ENCODE measurements at places on chromosomes 11 and 22.

DNA sequence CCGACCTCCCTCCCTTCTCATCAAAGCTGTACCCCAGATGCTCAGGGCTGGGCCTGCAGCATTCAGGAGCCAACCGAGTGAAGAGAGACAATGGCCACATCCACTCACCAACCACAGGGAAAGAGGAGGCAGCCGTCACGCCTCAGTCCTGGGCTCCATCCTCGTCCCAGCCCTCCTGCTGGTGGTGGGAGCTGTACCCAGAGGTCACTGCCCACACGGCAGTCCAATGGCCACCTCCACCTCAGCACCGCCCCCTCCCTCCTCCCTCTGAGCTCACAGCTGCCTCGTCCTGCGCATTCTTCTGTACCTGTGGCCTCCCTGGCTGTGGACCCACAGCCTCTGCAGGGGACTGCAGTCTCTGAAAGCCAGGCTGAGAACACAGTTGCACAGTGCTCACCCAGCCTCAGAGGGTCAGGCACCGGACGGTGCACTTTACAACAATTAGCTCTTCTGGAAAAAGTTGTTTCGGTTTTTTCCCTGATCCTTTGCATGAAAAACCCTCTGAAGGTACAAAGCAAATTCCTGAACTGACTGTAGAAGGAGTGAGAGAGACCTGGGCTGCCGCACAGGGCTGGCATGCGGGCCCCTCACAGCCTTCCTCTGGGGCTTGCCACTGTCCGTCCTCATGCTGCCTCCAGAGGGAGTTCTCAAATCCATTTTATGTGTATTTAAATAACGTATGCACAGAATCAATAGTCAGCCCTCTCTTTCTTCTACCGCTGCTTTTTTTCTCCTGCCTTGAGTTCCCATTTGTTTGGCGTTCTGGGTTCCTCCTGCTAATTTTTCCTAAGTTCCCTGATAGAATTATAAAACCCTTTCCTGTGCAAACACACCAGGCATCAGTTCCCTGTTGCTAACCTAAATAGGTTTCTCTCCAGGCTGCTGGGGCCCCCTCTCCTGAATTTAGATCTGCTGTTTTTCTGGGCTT, 52.7 kb downstream of the PHF21B start:
- no peak for DNase-seq

DNA sequence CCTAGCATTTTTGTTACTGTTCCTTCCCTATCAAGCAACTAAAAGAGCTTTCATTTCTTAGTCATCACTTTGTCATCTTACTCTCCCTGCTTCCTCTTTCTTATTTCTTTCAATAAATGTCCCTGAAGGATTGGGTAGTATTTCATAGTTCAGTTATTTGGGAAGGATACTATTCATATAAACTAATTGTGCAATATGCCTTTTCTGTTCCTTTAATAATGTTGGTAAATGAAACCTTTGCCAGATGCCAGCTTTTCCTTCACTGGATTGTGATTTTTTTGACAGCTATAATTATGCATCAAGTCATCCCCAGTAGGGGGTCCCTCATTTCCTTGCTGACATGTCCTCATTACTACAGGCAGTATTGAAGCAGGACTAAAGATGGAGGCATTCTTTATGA, 101.7 kb downstream of the ATM start:
- DNase-seq, result no peak

GRCh38 chr22:37601540-37602442, 6.8 kb upstream of the GGA1 start:
- DNase-seq, result no peak

GRCh38 chr22:27833803-27834202, 32.2 kb upstream of the MN1 start:
- DNase-seq, result no peak

GRCh38 chr11:16605389-16605893, 133.0 kb upstream of the C11orf58 start:
- peak; percentile 7 for DNase-seq

DNA sequence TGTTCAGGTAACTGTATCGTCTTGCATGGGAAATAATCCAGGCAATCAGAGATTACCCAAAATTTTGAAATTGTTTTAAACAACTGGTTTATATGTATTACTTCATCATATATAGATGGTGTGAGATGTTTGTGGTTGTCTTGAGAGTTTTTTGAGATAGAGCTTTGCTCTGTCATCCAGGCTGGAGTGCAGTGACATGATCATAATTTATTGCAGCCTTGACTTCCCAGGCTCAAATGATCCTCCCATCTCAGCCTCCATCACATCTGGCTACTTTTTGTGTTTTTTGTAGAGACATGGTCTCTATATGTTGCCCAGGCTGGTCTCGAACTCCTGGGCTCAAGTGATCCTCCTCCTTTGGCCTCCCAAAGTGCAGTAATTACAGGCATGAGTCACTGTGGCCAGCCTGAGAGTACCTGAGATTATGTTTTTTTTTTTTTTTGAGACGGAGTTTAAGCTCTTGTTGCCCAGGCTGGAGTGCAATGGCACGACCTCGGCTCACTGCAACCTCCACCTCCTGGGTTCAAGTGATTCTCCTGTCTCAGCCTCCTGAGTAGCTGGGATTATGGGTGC, 11.5 kb downstream of the CTNND1 start:
- no peak for DNase-seq

DNA sequence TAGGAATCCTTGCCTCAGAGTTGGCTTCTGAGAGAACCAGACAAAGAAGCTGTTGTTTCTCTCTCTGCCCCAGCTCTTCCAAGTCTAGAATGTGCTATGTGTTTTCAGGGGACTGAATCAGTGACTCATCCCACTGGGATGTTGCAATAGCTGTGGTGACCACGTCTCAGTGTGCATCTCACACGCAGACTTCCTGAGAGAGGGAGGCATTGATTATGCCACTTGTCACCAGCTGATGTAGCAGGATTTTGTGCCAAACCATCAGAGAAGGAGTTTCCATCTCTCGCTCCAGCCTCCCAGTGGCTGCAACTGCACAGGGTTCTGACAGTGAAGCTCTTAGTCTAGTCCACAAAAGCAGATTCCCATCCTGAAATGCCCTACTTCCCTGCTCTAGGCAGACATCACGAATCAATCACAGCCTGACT, 455.8 kb downstream of the MIAT start:
- DNase-seq, result peak; percentile 10

GRCh38 chr22:11066458-11067285, 4461.3 kb upstream of the OR11H1 start:
- DNase-seq, result no peak

GRCh38 chr11:14454861-14455632, 44.6 kb downstream of the COPB1 start:
- peak; percentile 25 for DNase-seq
